ENCODE measurements at places on chromosomes 12 and 14. TPM values are rescaled to one million over a fixed set of nuclear protein-coding genes. Genes with fewer than 3 reads are reported as not detected.

The CEBPE gene
- total RNA-seq: not detected

The TTC6 gene
- not detected for total RNA-seq

The IAPP gene
- 3.6 TPM for total RNA-seq

The INHBE gene
- total RNA-seq: not detected

The RTN1 gene
- total RNA-seq: 11.2 TPM

The OR4E2 gene
- not detected for total RNA-seq

The DTD2 gene
- 22.3 TPM for total RNA-seq

GRCh38 chr12:32332446-32332845 lies 66.9 kb upstream of the FGD4 start:
- no peak for DNase-seq
- H3K36me3 ChIP-seq: no peaks in the 10 kb centered on the region
- no peaks in the 10 kb centered on the region for H3K27me3 ChIP-seq
- no peak overlapping the region for H3K27ac ChIP-seq

DNA sequence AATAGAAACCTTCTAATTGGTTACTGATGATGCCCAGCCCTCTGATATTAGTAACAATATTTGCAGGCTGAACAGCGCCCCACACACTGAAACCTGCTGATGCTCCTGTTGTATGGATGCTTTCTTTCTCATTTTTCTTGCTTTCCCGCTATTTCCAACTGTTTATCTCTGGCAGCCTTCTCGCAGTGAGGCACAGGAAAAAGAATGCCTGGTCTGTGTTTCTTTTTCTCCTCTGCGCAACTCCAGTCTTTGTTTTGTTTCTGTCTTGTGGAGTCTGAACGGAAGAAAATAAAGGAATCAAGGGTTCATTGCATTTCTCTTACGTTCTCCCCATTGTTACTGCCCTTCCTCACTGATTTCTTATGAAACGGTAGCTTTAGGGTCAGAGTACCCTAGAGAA lies 451.2 kb downstream of the EGLN3 start:
- no peaks in the 10 kb centered on the region for H3K36me3 ChIP-seq
- H3K4me3 ChIP-seq: no peak overlapping the region
- H3K4me1 ChIP-seq: no peaks in the 10 kb centered on the region
- no peak overlapping the region for H3K27ac ChIP-seq
- H3K27me3 ChIP-seq: no peaks in the 10 kb centered on the region

GRCh38 chr12:48296586-48297282 lies 54.0 kb downstream of the ZNF641 start:
- peak overlapping the region; percentile 28 for H3K4me3 ChIP-seq
- H3K36me3 ChIP-seq: no peaks in the 10 kb centered on the region
- H3K4me1 ChIP-seq: peaks cover 11% of the 10 kb centered on the region
- peak overlapping the region; percentile 34 for H3K27ac ChIP-seq
- DNase-seq: peak; percentile 93

- H3K27ac ChIP-seq: no peak overlapping the region
- no peaks in the 10 kb centered on the region for H3K4me1 ChIP-seq
- H3K27me3 ChIP-seq: no peaks in the 10 kb centered on the region
- no peak overlapping the region for H3K4me3 ChIP-seq
- DNase-seq: no peak
These were observed 683.4 kb downstream of the TMEM121 start for GRCh38 chr14:106209755-106210154.

- no peaks in the 10 kb centered on the region for H3K4me1 ChIP-seq
- no peak overlapping the region for H3K4me3 ChIP-seq
- H3K27me3 ChIP-seq: no peaks in the 10 kb centered on the region
- no peaks in the 10 kb centered on the region for H3K36me3 ChIP-seq
These were observed 249.5 kb upstream of the CLEC14A start for GRCh38 chr14:38505221-38505972.

DNA sequence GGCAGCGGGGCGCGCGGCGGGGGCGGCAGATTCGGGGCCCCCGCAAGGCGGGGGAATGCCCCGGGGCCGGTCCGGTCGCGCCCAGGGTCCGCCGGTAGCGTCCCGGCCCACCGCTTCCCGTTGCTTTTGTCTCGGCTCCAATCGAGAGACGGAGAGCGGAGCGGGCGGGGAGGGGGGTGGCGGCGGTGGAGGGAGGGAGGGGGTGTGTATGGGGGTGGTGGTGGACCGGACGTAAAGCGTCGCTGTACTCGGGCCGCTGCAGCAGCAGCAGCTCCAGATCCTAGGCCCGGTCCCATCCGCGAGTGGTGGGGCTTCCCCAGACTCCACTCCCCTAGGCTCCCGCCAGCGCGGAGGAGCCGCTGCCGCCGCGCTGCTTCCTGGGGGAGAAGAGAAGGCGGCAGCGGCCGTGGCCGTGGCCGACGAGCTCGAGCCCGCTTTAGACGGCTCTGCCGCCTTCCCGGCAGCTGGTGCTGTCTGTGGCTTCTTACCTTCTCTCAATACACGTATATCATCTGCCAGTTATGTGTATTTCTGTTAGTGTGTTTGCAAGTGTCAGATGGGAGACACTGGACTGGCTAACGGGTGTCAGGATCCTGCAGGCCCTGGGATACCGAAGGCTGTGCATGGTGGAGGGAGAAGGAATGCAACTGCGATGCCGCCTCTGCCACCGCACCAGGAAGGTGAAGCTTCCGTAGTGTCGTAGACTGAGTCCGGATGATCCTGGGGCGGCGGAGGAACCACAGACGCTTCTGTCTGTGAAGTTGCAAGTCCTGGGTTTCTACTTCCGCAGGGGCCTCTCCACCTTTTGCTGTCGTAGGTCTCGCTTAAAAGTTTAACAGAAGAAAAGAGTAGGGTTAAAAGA lies 508 bp downstream of the CNOT2 start:
- H3K4me1 ChIP-seq: peaks cover 48% of the 10 kb centered on the region
- no peaks in the 10 kb centered on the region for H3K27me3 ChIP-seq
- peak overlapping the region; percentile 96 for H3K27ac ChIP-seq
- no peaks in the 10 kb centered on the region for H3K36me3 ChIP-seq

GRCh38 chr14:89212386-89213235 lies 204.4 kb downstream of the FOXN3 start:
- no peak for DNase-seq
- no peaks in the 10 kb centered on the region for H3K36me3 ChIP-seq

DNA sequence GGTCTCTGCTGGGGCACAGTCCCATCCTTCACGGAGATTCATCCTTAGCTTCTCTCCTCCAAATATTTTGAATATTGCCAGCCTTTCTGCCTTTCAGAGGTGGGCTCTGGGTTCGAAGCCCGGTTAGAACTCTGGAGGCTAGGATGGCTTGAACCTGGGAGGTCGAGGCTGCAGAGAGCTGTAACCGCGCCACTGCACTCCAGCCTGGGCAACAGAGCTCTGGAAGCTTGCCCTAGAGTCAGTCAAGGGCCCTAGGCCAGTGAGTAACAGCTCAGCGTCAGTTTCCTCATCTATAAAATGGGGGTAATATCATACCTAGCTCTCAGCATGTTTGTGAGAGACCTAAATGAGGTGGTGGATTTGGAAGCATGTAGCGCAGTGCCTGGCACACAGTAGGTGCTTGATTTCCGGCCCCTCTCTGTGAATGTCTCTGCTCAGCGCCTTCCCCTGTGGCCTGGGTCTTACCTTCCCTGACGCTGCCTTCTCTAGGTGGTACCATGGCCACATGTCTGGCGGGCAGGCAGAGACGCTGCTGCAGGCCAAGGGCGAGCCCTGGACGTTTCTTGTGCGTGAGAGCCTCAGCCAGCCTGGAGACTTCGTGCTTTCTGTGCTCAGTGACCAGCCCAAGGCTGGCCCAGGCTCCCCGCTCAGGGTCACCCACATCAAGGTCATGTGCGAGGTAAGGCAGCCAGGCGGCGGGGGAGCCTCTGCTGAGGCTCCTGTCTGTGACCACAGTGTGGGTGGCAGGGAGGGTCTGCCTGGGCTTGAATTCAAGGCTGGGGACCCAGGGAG lies 3.4 kb downstream of the PTPN6 start:
- H3K27ac ChIP-seq: no peak overlapping the region
- H3K4me3 ChIP-seq: no peak overlapping the region
- no peaks in the 10 kb centered on the region for H3K27me3 ChIP-seq
- H3K36me3 ChIP-seq: peaks cover 5% of the 10 kb centered on the region

GRCh38 chr14:66249544-66249943 lies 236.6 kb upstream of the CCDC196 start:
- H3K27me3 ChIP-seq: no peaks in the 10 kb centered on the region
- no peak for DNase-seq
- H3K36me3 ChIP-seq: no peaks in the 10 kb centered on the region
- H3K27ac ChIP-seq: no peak overlapping the region

- H3K27ac ChIP-seq: no peak overlapping the region
- H3K36me3 ChIP-seq: no peaks in the 10 kb centered on the region
- H3K4me3 ChIP-seq: no peak overlapping the region
- peak; percentile 48 for DNase-seq
- H3K4me1 ChIP-seq: no peaks in the 10 kb centered on the region
These were observed 26.1 kb upstream of the STAC3 start for GRCh38 chr12:57276935-57277563.

GRCh38 chr12:55726971-55727370 lies 1.8 kb downstream of the CD63 start:
- H3K36me3 ChIP-seq: peaks cover 7% of the 10 kb centered on the region
- H3K4me1 ChIP-seq: peaks cover 57% of the 10 kb centered on the region
- DNase-seq: no peak
- H3K27ac ChIP-seq: peak overlapping the region; percentile 94
- H3K4me3 ChIP-seq: no peak overlapping the region

DNA sequence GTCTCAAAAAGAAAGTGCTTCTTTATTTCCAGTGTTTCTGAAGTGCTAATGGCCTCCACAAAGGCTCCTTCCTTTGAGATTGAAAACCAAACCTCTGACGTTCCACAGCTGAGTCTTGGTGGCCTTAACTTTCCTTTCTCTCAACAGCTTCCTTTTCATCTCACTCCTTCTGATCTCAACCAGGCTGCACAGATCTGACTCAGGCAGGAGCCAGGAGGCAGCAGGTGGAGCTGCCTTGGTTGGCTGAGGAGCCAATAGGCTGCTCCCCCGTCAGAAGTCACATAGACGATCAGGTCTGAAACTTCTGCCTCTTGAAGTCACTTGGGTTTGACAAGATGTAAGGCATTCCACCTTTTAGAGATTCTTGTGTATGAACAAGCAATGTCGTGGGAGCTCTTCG lies 9.1 kb upstream of the KCNA5 start:
- H3K4me1 ChIP-seq: no peaks in the 10 kb centered on the region
- H3K27me3 ChIP-seq: no peaks in the 10 kb centered on the region
- no peak overlapping the region for H3K27ac ChIP-seq
- no peak overlapping the region for H3K4me3 ChIP-seq
- no peak for DNase-seq
- H3K36me3 ChIP-seq: no peaks in the 10 kb centered on the region

GRCh38 chr12:23921099-23921856 lies 28.2 kb downstream of the SOX5 start:
- H3K4me1 ChIP-seq: no peaks in the 10 kb centered on the region
- no peak for DNase-seq
- H3K27ac ChIP-seq: no peak overlapping the region

GRCh38 chr12:130212384-130212989 lies 50.2 kb downstream of the FZD10 start:
- no peak for DNase-seq
- no peaks in the 10 kb centered on the region for H3K36me3 ChIP-seq
- no peaks in the 10 kb centered on the region for H3K27me3 ChIP-seq

DNA sequence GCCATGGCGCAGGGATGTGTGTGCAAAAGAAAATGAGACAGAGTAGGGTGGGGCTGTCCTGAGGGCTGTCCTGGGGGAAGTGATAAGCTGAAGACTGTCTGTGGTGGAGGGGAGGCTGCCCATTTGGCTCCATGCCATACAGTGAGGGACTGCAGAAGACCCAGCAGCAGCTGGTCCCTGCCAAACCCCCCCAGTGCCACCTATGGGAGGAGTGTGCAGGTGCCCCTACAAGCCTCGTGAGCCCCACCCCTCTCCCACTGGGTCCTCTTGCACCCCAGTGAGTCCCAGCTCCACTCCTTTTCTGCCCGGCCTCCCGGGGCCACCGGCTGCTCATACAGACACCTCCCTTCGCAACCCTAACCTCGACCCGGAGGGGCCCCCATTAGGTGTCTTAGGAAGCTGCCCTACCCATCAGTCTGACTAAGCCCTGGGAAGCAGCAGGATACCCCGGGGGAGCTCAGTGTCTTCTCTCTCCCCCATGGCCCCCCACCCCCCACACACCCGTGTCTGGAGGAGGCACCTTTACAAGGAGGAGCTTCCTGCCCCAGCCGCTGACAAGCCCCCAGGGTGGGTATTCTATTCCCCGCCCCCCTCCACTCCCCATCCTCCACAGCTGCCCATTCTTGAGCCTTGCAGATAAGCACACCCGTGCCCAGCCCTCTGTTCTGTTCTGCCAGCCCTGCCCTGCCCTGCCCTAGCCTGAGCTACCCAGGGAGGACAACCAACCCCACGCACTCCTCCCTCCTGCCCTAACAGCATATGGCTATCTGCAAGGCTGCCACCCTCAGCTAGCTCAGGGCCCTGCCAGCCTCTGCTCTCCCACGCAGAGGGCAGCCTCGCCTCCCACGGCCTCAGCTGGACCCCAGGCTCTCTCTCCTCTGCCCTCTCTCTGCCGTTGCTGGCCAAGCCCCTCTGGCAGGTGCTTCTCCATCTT lies 41.9 kb downstream of the SLC6A12 start:
- H3K36me3 ChIP-seq: no peaks in the 10 kb centered on the region
- no peak for DNase-seq
- H3K4me1 ChIP-seq: no peaks in the 10 kb centered on the region
- no peak overlapping the region for H3K27ac ChIP-seq
- H3K27me3 ChIP-seq: no peaks in the 10 kb centered on the region

DNA sequence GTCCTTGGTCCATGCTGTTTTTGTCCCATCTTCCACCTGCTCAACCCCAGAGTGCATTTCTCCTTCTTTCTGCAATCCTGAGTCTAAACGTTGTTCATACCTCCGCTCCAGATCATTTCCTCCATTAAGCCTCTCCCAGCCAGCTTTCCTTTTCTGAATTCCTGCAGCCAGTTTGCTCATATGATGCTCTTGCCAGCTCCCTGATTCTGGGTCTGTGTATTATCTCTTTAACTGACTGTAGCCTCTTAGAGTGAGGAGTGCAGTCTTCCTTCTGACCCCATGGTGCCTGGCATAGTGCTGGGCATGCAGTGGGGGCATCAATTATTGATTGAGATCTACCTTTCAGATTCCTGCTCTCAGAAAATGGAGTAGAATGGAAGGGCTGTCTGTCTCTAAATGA lies 11.5 kb upstream of the TBPL2 start:
- DNase-seq: no peak
- peaks cover 32% of the 10 kb centered on the region for H3K4me1 ChIP-seq
- no peaks in the 10 kb centered on the region for H3K27me3 ChIP-seq
- H3K36me3 ChIP-seq: no peaks in the 10 kb centered on the region

GRCh38 chr12:3200814-3201233 lies 123.6 kb downstream of the TSPAN9 start:
- no peak for DNase-seq
- no peaks in the 10 kb centered on the region for H3K36me3 ChIP-seq
- H3K4me3 ChIP-seq: no peak overlapping the region
- no peaks in the 10 kb centered on the region for H3K27me3 ChIP-seq

GRCh38 chr12:31119192-31119802 lies 45.6 kb downstream of the DDX11 start:
- DNase-seq: no peak
- H3K27ac ChIP-seq: no peak overlapping the region
- no peaks in the 10 kb centered on the region for H3K27me3 ChIP-seq
- no peaks in the 10 kb centered on the region for H3K36me3 ChIP-seq

GRCh38 chr14:56570295-56570694 lies 9.3 kb upstream of the TMEM260 start:
- H3K36me3 ChIP-seq: no peaks in the 10 kb centered on the region
- no peak overlapping the region for H3K4me3 ChIP-seq
- no peaks in the 10 kb centered on the region for H3K27me3 ChIP-seq
- H3K4me1 ChIP-seq: no peaks in the 10 kb centered on the region
- H3K27ac ChIP-seq: no peak overlapping the region
- no peak for DNase-seq

- H3K4me3 ChIP-seq: no peak overlapping the region
- no peaks in the 10 kb centered on the region for H3K36me3 ChIP-seq
- no peak overlapping the region for H3K27ac ChIP-seq
- no peaks in the 10 kb centered on the region for H3K27me3 ChIP-seq
- H3K4me1 ChIP-seq: peaks cover 10% of the 10 kb centered on the region
These were observed 188.7 kb downstream of the TTC8 start for GRCh38 chr14:89013098-89013504.
